Right lobe of liver (tissue), 6 donors: ENCODE measurements at places on chromosomes 6 and 20. TPM values are rescaled to one million over a fixed set of nuclear protein-coding genes. Genes with fewer than 3 reads are reported as not detected.

SLC32A1 gene
- total RNA-seq: not detected

DNA sequence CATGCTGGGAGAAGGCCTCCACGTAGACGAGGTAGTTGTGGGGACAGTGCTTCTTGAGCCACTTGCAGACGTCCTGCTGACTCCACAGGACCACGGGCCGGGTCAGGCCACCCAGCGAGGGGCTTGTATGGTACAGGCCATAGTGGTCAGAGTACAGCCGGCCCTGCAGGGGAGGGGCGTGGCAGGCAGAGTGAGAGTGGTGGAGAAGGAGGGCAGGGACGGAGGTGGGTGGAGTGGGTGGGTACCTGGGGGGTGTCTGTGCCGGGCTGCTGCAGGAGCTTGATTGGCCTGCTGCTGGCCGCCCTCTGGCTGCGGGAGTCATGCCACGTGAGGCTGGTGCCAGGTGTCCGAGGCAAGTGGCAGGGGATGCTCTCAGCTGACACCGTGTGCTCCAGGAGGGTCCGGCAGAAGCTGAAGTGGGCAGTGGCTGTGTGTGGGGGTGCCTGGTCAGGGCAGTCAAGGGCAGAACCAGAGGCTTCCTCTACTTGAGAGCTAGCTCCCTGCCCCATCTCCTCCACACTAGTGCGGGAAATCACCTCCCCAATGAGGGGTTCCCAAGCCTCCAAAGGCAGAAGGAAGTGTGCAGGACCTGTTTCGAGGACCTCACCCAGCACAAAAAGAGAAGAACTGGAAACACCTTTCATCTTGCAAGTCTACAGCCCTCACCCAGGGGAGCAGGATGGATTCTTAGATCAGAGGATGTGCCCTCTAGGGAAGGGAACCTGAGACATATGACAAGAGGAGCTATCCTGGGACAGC is 2.3 kb downstream of the SAMD10 start:
- peak; percentile 54 for DNase-seq
- no peak overlapping the region for H3K4me3 ChIP-seq
- H3K4me1 ChIP-seq: peaks cover 21% of the 10 kb centered on the region
- H3K27me3 ChIP-seq: no peaks in the 10 kb centered on the region
- H3K27ac ChIP-seq: no peak overlapping the region
- no peaks in the 10 kb centered on the region for H3K36me3 ChIP-seq

GSTA3 gene
- not detected for total RNA-seq

- no peak overlapping the region for H3K4me3 ChIP-seq
- no peaks in the 10 kb centered on the region for H3K36me3 ChIP-seq
- H3K27ac ChIP-seq: no peak overlapping the region
- no peak for DNase-seq
- H3K4me1 ChIP-seq: no peaks in the 10 kb centered on the region
These were observed 117.2 kb downstream of the OTOR start for GRCh38 chr20:16865406-16865805.

OPRM1 gene
- total RNA-seq: not detected

- no peak overlapping the region for H3K27ac ChIP-seq
- no peak overlapping the region for H3K4me3 ChIP-seq
- no peaks in the 10 kb centered on the region for H3K4me1 ChIP-seq
- no peak for DNase-seq
- H3K27me3 ChIP-seq: no peaks in the 10 kb centered on the region
- no peaks in the 10 kb centered on the region for H3K36me3 ChIP-seq
These were observed 10.4 kb upstream of the CALHM5 start for GRCh38 chr6:116500969-116501433.

DNA sequence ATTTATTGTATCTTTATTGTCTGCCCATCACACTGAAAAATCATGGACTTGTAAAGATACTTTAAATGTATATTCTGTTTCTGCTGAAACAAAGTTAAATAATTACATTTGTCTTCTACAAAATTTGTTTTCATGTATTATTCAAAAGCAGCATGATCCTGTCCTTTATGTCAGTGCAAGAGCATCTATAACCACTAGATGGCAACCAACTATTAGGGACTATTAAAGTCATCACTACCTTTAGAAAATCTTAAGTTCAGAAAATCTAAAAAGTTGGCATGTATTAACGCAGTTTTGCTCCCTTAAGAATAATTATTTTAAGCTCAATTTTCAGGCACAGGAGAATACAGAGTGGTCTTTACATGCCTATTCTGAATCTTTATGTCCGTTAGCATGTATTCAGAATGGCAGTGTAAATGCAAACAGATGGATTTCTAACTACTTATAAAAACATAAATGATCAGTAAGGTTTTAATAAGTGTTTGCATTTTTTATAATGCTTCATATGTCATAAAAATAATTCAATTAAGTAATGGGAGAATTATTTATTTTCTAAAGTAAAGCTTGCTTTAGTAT is 17.8 kb downstream of the TMEM30A start:
- peaks cover 3% of the 10 kb centered on the region for H3K4me1 ChIP-seq
- H3K4me3 ChIP-seq: no peak overlapping the region
- H3K27me3 ChIP-seq: no peaks in the 10 kb centered on the region
- H3K27ac ChIP-seq: no peak overlapping the region

DNA sequence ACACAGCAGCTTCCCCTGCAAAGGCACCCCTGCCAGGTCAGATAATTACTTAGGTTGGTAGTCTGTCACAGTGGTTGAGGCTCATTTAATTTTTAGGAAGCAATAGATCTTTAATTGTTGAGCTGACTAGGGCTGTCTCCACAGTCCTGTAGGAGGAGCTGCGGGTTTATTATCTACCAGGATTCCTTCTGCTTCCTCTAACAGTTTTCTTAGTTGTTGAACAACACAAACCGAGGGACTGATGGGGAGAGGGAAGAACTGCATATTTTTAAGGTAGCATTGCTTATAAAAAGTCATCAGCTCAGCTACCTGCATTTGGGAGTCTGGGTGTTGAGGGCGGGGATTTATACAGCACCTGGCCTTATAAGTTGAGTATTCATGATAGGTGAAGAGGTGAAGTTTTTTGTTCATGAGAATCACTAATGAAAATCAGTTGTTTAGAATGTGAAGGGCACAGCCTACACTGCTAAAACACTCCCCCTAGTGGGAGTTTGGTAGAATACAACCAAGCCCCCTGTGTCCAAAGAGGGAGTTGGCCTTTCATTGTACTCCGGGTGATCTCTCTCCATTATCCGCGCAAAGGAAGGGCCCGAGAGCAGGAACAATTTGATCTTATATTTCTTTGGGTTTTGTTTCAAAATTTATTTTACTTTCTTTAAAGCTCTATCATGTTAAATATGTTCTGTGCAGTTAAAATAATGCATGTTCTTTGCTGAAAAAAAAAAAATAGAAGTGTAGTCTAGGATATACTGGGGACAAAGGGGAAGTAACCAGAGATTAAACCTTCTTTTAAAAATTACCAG is 69.6 kb downstream of the SSR1 start:
- H3K27ac ChIP-seq: peak overlapping the region; percentile 84
- H3K4me1 ChIP-seq: peaks cover 48% of the 10 kb centered on the region
- peak; percentile 3 for DNase-seq
- H3K27me3 ChIP-seq: no peaks in the 10 kb centered on the region
- H3K36me3 ChIP-seq: peaks cover 21% of the 10 kb centered on the region
- H3K4me3 ChIP-seq: no peak overlapping the region

DNA sequence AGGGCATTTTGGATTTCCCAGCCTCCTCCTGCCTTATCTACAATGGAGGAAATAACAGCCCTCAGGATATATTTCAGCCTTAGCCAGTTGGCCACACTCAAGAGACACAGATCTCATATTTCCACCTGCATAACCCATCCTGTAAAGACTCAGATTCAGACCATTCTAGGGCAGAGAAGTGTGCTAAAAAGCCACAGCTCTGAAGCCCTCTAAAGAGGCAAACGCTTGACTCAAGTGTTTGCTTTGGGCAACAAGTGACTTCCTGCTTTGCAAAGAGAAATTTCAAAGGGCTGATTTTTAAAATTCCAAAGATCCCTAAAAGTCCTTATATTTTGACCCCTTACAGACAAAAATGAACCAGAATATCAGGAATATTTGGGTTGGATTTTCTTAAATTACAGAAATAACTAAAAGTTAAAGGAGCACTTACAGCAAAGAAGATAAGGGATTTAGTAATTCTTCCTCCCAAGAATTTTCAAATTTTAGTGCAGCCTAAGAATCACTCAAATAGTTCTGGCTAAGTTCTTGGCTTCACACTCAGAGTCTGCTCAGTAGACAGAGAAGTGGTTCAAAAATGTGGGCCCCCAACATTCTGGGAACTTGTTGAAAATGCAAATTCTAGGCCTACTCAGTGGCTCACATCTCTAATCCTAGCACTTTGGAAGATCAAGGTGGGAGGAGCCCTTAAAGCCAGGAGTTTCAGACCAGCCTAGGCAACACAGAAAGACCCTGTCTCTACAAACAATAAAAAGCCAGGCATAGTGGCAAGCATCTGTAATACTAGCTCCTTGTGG is 18.9 kb upstream of the ADGRF5 start:
- no peaks in the 10 kb centered on the region for H3K27me3 ChIP-seq
- no peaks in the 10 kb centered on the region for H3K36me3 ChIP-seq
- no peak for DNase-seq
- no peaks in the 10 kb centered on the region for H3K4me1 ChIP-seq

- H3K4me3 ChIP-seq: no peak overlapping the region
- no peaks in the 10 kb centered on the region for H3K27me3 ChIP-seq
- H3K36me3 ChIP-seq: no peaks in the 10 kb centered on the region
These were observed 93.6 kb upstream of the ADGRF1 start for GRCh38 chr6:47135772-47136171.

DNA sequence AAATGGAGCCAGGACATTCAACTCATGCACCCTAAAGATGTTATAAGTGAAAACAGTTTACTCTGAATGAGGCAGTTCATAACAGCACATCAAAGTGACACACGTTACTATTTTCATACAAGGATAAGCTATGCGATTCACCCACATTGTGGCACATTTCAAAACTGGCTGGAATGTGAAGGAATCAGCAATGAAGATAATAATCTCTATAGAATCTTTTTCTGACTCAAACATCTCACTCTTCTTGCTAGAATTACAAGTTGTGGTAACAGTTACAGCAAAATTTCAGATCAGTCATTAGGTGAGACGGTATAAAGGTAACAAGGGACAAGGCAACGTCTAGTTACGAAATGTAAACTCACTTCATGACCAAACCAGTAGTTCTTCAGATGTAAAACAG is 17.5 kb downstream of the TMEM244 start:
- H3K36me3 ChIP-seq: no peaks in the 10 kb centered on the region
- H3K4me3 ChIP-seq: no peak overlapping the region
- DNase-seq: no peak
- no peaks in the 10 kb centered on the region for H3K27me3 ChIP-seq
- no peaks in the 10 kb centered on the region for H3K4me1 ChIP-seq

- no peak overlapping the region for H3K4me3 ChIP-seq
- H3K4me1 ChIP-seq: no peaks in the 10 kb centered on the region
- DNase-seq: no peak
- no peaks in the 10 kb centered on the region for H3K36me3 ChIP-seq
- no peak overlapping the region for H3K27ac ChIP-seq
These were observed 194.7 kb upstream of the MCHR2 start for GRCh38 chr6:100188754-100189153.

OSER1 gene
- 18.2 TPM for total RNA-seq

VGLL2 gene
- total RNA-seq: not detected

LTA gene
- total RNA-seq: not detected

SLC17A2 gene
- 40.7 TPM for total RNA-seq

DNA sequence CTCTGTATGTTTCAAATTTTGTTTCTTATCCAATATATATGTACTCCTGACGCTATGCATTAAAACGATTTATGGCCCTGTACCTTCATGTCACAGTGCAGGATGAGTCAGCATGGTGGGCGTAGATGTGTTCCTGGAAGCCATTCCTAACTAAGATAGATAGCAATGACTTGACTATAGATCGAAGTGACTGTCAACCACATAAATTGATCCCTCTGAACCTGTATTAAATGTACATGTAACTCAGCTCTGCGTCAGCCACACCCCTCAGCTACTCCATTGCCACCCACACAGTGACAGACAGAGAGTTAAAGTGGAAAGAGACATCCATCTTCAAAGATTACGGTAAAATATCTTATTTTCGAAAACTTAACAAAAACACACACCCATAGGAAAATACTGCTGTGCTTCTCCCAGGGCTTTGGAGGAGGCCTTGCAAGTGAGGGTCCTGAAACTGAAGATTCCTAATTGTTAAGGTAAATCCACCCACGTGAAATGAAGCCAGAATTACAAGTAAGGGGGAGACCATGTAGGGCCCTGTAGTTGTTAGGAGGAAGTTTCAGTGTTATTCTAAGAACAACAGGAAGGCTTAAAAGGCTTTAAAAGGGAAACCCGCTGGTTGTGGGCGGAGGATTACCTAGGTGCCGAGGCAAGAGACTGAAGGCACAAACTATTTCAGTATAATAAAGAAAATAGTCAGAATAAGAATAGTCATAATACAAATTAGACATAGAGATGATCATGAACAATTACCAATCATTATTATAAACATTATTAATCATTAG is 10.3 kb upstream of the RAD21L1 start:
- no peak overlapping the region for H3K4me3 ChIP-seq
- H3K4me1 ChIP-seq: no peaks in the 10 kb centered on the region
- no peak overlapping the region for H3K27ac ChIP-seq
- DNase-seq: no peak

ZC2HC1B gene
- not detected for total RNA-seq

DNA sequence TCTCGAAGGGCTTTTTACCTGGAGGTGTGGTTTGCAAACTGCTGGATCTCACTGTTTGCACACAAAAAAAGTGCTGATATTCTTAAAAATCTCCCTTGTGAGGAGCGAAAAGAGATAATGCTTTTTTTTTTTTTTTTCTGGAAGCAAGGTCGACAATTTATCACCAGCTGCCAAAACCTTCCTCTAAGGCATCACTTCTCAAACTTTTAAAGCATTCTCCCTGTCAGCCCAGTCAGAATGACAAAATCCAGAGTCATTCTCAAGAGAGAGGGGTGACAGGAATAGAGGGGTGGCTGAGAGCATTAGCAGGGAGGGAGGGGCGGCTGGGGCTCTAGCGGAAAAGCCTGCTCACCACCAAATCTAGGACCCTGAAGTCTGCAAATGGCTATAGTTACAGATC is 137.2 kb upstream of the ARMC2 start:
- H3K27me3 ChIP-seq: no peaks in the 10 kb centered on the region
- no peaks in the 10 kb centered on the region for H3K36me3 ChIP-seq
- H3K4me1 ChIP-seq: peaks cover 4% of the 10 kb centered on the region
- H3K27ac ChIP-seq: no peak overlapping the region

GRCh38 chr6:137952247-137952646 is 85.2 kb downstream of the TNFAIP3 start:
- DNase-seq: no peak
- H3K36me3 ChIP-seq: no peaks in the 10 kb centered on the region
- H3K27ac ChIP-seq: no peak overlapping the region

SSR1 gene
- 99.5 TPM for total RNA-seq

DNA sequence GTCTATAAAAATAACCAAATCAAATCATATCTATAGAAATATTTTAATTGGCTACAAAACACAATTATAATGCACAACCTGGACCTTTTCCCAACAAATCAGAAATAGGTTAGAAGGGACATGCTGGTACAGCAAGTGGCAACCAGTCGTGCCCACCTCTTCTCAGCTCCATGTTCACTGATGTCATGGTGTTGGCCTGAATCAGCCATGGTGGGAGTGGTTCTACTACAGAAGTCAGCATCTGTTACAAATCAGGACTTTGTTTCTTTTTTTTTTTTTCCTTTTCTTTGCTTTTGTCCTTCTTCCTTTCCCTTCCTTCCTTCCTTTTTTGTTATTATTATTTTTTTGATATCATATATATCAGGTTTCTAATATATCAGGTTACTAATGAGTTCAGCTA is 91.2 kb downstream of the RALGAPA2 start:
- no peak overlapping the region for H3K27ac ChIP-seq
- no peak overlapping the region for H3K4me3 ChIP-seq
- H3K36me3 ChIP-seq: no peaks in the 10 kb centered on the region
- no peaks in the 10 kb centered on the region for H3K27me3 ChIP-seq
- no peaks in the 10 kb centered on the region for H3K4me1 ChIP-seq

STX11 gene
- total RNA-seq: 6.3 TPM

- no peak overlapping the region for H3K4me3 ChIP-seq
- no peak for DNase-seq
- H3K4me1 ChIP-seq: peaks cover 15% of the 10 kb centered on the region
- peak overlapping the region; percentile 36 for H3K27ac ChIP-seq
- H3K36me3 ChIP-seq: no peaks in the 10 kb centered on the region
These were observed 8.3 kb downstream of the FITM2 start for GRCh38 chr20:44302736-44303135.
